ENCODE measurements at places on chromosomes 4 and X. TPM values are rescaled to one million over a fixed set of nuclear protein-coding genes. Genes with fewer than 3 reads are reported as not detected.

Gene IL1RAPL2
- total RNA-seq, result 8.3 TPM

Gene FAT4
- total RNA-seq, result 9.8 TPM

Gene ARSJ
- total RNA-seq, result 6.4 TPM

Gene PDCL2
- not detected for total RNA-seq

Gene NPY1R
- total RNA-seq, result 4.5 TPM

Gene NPY2R
- not detected for total RNA-seq

Gene POU3F4
- total RNA-seq, result not detected

Gene PNMA6F
- not detected for total RNA-seq

Gene DDX53
- not detected for total RNA-seq

Gene GAGE2A
- total RNA-seq, result not detected

Gene MAGEE1
- total RNA-seq, result 3.2 TPM

Gene TMEM144
- 26.2 TPM for total RNA-seq

Gene SHROOM4
- total RNA-seq, result 19.3 TPM

Gene XAGE1A
- not detected for total RNA-seq

Gene PAGE2B
- total RNA-seq, result not detected

Gene ADH6
- 3.1 TPM for total RNA-seq

Gene CYLC1
- not detected for total RNA-seq

Gene DRD5
- not detected for total RNA-seq

Gene NPNT
- 5.8 TPM for total RNA-seq

Gene AFF2
- total RNA-seq, result 2.3 TPM

Gene GPC3
- 4.9 TPM for total RNA-seq

Gene CACNA1F
- total RNA-seq, result 0.49 TPM

Gene PNMA6A
- total RNA-seq, result 0.55 TPM

Gene SPACA5
- not detected for total RNA-seq

Gene BEND4
- total RNA-seq, result 0.18 TPM

Gene FUNDC2
- total RNA-seq, result 78.4 TPM

Gene MAOB
- total RNA-seq, result 28.2 TPM

Gene CFI
- 21.3 TPM for total RNA-seq

Gene OPRPN
- total RNA-seq, result not detected

Gene GAGE13
- not detected for total RNA-seq

Gene GLOD5
- total RNA-seq, result not detected

Gene FGFBP2
- not detected for total RNA-seq

Gene DMRTC1
- total RNA-seq, result not detected

Gene PRR27
- total RNA-seq, result not detected

Gene POU4F2
- total RNA-seq, result not detected

Gene XAGE2
- total RNA-seq, result not detected

Gene SSX2
- total RNA-seq, result not detected

Gene RAB40AL
- total RNA-seq, result 2.3 TPM

Gene ZMYM3
- total RNA-seq, result 28.9 TPM

Gene DCAF12L1
- total RNA-seq, result 0.10 TPM

Gene FAM241A
- total RNA-seq, result 5.1 TPM

Gene DUX4
- total RNA-seq, result 0.29 TPM

Gene CD38
- 2.6 TPM for total RNA-seq

Gene TSPAN5
- total RNA-seq, result 14.2 TPM

Gene WDR17
- 5.5 TPM for total RNA-seq

Gene C4orf36
- 2.1 TPM for total RNA-seq

Gene GASK1B
- total RNA-seq, result 30.8 TPM

Gene NAP1L3
- total RNA-seq, result 3.4 TPM

Gene CXCL6
- 0.73 TPM for total RNA-seq

Gene UPF3B
- total RNA-seq, result 7.0 TPM
